ENCODE measurements at places on chromosomes 12 and 14.
A peak's percentile ranks its signal among the peaks of the same experiment; 100 is the strongest.

DNA sequence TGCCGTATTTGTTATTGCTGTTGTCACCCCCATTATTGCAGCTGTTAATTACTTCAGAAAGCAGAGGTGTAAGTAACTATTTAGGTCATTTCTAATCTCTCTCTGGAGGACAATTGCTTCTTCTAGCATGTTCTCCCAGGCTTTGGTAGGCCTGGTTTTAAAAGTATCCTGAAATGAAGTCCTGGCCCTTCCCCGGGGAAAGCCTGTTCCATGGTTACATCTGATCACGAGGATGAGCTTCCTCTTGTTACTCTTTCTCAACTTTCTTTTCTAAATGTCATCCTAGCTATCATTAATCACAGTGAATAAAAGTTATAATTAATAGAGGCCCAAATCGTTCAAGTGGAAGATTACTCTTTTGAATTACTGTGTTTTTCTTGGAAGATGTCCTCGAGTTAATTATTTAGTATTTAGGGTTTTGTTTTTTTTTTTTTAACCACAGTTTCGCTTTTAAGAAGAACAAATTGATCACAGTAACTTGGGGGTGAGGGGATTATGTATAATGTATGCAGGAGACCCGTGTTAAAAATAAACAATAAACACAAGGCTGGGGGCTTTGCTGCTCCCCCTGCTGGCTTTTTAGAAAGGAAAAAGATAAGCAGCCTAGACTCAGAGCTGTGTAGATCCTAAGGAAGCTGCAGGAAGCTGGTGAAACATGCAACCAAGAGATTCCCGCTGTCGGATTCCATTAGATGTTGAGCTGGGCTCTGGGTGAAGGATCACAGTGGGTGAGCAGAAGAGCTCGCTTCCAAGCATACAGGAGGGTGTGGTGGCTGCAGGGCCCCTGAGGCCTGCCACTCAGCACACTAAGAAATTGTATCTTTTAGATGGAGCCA, 420.1 kb downstream of the FUT8 start:
- no peak for DNase-seq

DNA sequence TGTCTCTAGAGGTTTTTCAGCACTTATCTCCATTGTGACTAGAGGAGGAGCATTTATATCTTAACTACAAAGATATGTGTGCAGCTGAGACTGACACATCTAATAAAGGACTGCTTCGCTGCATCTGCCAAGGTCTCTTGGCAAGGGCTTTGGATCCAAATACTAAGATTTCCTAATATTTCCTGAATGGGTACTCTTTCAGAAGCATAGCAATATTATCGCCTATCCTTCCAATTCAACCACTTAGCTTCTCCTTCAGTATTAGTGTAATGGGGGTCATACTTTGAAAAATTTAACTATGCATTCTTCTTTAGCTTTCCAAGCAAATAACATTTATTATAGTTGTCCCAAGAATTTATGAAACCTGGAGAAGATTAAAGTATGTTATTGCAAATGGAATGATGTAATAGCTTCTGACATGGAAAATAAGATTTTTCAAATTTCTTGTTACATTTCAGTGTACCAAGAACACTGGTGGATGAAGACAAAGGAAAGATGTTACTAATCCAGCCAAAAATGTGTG, 243.0 kb upstream of the PDE3A start:
- DNase-seq = no peak

DNA sequence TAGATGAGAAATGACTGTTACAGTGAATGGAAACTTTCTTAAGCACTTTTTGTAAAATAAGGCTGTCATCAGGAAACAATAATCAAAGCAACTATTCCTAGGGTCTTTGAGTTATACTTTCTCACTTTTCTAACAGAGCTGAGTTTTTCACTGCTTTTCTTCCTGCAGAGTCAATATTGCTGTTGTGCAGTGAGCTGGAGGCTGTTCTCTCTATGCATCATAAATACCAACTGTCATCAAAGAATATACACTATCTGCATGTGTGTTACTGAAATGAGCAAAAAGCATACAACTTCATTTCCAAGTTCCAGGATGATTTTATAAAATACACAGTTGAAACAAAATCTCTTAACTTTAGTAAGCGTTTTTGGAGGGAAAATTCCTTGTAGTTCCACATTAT, 110.4 kb upstream of the CPSF6 start:
- no peak for DNase-seq

DNA sequence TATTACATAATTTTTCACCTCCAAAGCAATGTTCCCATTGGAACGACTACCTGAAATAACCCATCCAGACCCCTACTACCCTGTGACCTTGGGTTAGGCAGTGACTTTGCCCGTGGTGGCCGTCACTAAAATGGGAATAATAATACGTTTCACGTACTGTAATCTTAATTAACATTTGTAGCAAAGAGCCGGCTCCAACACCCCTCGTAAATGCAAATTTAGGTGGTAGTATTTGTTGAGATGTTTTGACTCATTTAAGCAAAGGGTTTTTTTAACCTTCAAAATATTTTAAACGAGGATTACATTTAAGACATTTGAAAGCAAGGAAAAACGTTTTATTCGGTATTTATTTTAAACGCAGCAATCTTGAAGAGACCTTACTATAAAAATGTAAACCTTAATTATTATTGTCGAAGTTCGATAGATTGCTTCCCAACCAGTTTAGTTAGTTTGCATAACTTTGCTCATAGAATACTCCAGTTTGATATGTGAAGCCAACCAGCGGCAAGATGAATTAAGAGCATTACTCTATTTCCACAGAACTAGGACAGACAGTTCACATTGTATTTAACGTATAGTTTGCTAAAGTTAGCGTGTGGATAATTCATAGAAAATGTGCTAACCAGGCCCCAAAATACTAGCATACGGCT, 1.4 kb upstream of the ARID2 start:
- no peak for DNase-seq

- DNase-seq = no peak
Measured at GRCh38 chr12:32155961-32156529, 49.4 kb downstream of the BICD1 start.

GRCh38 chr14:32345311-32345791, 16.3 kb downstream of the AKAP6 start:
- no peak for DNase-seq

DNA sequence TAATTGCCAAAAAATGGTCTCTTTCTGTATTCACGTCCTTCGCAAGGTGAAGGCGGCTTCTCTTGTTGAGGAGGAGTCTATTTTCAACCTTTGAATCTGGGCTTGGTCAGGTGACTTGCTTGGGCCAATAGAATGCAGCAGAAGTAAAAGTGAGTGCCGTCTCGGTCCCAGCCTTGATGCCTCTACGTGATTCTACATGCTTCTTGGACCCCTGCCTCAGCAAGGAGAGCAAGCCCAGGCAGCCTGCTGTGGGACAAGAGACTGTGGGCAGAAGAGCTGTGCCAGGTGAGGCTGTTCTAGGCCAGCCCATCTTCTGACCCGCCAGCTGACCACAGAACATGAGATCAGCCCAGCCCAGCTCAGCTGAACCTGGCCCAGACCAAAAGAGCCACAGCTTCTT, 39.1 kb upstream of the CCDC63 start:
- no peak for DNase-seq

DNA sequence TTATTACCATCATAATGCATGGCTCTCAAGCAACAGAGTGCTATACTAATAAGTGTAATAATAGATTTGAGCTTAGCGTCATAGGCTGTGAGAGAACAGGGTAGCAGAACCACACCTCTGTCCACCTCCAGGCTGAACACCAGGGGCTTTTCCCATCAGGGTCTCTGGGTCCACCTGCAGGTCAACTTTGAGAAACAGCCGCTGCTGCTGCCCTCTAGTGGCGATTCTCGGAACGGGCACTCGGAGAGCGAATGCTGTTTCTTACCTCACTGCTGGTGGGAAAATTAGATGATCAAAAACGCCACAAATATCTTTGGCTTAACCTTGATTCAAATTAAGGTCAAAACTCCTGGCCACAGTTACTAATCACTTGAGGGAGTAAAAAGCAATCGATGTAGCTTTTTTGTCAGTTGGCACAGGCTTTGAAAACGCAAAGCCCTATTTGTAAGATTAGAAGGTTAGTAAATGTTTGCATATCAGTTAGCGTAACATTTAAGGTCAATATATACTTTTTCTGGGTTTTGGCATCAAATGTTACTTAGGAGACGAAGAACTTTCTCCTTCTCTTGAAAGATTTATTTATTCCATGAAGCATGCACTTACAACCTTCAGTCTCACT, 127.9 kb upstream of the TMEM132D start:
- peak; percentile 13 for DNase-seq
